ENCODE measurements at places on chromosomes 4 and X.

DNA sequence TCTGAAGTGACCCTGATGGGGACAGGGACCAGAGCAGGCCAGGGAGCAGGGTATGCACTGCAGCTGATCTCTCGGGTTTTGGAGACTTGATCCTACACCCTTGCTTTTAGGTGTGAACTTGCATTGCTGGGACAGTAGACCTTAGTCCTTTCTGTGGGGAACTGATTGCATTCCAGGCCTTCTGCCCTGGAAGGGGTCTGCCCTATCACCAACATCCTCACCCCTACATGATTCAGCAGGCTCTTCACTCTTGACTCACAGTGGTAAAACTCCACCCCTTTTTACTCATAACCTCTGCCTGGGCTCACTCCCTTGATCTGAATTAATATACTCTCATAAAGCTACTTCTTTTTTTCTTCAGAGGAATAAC is 6.6 kb upstream of the DDX60L start:
- H3K4me3 ChIP-seq: no peak overlapping the region
- H3K36me3 ChIP-seq: no peaks in the 10 kb centered on the region
- no peak for DNase-seq
- H3K4me1 ChIP-seq: no peaks in the 10 kb centered on the region

GRCh38 chr4:79547851-79548250 is 139.8 kb upstream of the GK2 start:
- H3K27ac ChIP-seq: no peak overlapping the region
- no peak overlapping the region for H3K4me3 ChIP-seq
- no peaks in the 10 kb centered on the region for H3K36me3 ChIP-seq
- no peak for DNase-seq

DNA sequence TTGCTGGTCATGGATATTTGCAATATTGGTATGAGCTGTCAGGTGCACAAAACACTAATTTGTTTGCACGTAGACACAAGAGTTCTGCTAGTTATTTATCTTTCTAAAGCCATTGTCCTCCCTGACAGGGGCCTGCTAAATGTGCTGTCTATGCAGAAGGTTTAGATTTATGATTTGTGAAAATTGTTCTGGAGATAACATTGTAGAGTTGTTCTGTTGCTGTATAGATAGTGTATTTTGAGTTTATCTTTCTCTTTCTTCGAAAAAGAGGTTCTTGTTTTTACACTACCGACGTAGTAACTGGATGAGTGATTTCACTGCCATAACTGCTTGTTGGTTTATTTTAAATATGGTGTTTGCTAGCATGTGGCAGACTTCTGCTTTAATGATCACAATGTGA is 28.5 kb upstream of the FGG start:
- no peak overlapping the region for H3K4me3 ChIP-seq
- no peak for DNase-seq
- H3K4me1 ChIP-seq: no peaks in the 10 kb centered on the region
- H3K36me3 ChIP-seq: no peaks in the 10 kb centered on the region
- H3K27me3 ChIP-seq: no peaks in the 10 kb centered on the region
- H3K27ac ChIP-seq: no peak overlapping the region

GRCh38 chr4:37970702-37971101 is 10.5 kb downstream of the PTTG2 start:
- H3K27ac ChIP-seq: no peak overlapping the region
- peak; percentile 41 for DNase-seq
- H3K4me1 ChIP-seq: no peaks in the 10 kb centered on the region

- DNase-seq: no peak
- H3K4me1 ChIP-seq: no peaks in the 10 kb centered on the region
- no peaks in the 10 kb centered on the region for H3K36me3 ChIP-seq
- no peaks in the 10 kb centered on the region for H3K27me3 ChIP-seq
Measured at GRCh38 chr4:89119836-89120235, 8.5 kb downstream of the TIGD2 start.

- H3K27ac ChIP-seq: no peak overlapping the region
- H3K27me3 ChIP-seq: no peaks in the 10 kb centered on the region
- no peak for DNase-seq
- no peaks in the 10 kb centered on the region for H3K4me1 ChIP-seq
Measured at GRCh38 chr4:80713409-80713808, 317.1 kb upstream of the BMP3 start.

DNA sequence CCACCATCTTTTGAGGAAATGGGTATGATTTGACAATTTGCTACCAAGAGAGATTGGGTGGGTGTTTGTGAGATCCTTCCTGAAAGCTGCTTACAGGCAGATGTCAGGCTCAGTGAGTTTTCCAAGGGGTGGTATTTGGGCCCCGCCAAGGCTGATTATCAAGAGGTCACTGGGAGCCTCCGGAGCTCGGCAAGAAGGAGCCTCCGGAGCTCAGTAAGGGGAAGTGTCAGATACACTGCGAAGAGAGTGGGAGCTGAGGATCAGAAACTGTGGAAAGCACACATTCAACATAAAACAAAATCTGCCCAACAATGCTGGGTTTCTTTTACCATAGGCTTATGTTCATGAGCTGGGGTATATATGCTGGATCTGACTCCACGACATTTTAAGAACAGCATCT is 714 bp downstream of the RTL3 start:
- H3K4me1 ChIP-seq: no peaks in the 10 kb centered on the region
- H3K4me3 ChIP-seq: no peak overlapping the region
- no peaks in the 10 kb centered on the region for H3K27me3 ChIP-seq
- H3K36me3 ChIP-seq: no peaks in the 10 kb centered on the region

DNA sequence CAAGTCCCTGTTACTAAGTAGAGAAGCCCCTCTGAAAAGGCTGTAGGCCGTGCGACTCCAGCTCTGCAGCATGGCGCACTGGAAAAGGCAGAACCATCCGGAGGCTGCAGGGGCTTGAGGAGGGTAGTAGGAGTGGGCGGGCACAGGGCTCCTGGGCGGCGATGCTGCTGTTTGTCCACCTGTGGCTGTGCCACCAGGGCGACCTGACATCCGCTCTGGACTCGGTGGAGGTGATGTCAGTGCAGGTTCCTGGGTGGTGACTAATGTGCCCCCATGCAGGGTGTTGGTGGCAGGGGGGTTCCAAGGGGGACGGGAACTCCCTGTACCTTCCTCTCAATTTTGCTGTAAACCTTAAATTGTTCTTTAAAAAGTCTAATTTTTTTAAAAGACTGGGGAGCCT is 58.3 kb downstream of the PCGF3 start:
- peaks cover 81% of the 10 kb centered on the region for H3K36me3 ChIP-seq
- no peak overlapping the region for H3K27ac ChIP-seq
- H3K4me3 ChIP-seq: no peak overlapping the region
- H3K27me3 ChIP-seq: no peaks in the 10 kb centered on the region
- DNase-seq: no peak
- H3K4me1 ChIP-seq: peaks cover 5% of the 10 kb centered on the region

- no peak for DNase-seq
- peaks cover 3% of the 10 kb centered on the region for H3K27me3 ChIP-seq
- no peak overlapping the region for H3K4me3 ChIP-seq
- no peaks in the 10 kb centered on the region for H3K4me1 ChIP-seq
- H3K27ac ChIP-seq: no peak overlapping the region
Measured at GRCh38 chr4:6179362-6179761, 21.0 kb downstream of the JAKMIP1 start.

DNA sequence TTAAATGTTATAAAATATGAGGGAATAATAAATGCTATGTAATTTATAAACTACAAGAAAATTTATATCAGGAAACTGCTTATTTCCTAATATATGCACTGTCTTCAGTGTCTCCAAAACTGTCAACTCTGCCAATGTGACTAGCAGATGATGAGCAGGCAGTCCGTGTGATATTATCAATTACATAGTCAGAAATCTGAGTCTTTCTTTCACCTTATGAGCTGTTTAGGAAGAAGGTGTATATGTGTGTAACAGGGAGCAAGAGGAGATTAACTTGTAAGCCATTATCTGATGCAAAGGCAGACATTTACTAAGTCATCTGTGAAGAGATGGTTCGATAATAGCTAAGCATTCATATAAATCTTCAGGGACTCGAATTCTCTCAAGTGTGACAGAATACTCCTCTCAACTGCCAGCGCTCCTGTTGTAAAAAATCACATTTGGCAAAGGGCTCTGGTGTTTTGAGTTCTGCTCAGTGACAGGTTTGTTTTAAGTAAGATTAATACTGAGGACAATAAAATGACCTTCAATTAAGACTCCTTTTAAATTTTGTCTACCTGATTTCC is 79.7 kb downstream of the SNCA start:
- no peaks in the 10 kb centered on the region for H3K36me3 ChIP-seq
- peaks cover 9% of the 10 kb centered on the region for H3K4me1 ChIP-seq
- H3K27ac ChIP-seq: no peak overlapping the region
- DNase-seq: peak; percentile 9

GRCh38 chr4:84887824-84888223 is 78.7 kb downstream of the WDFY3 start:
- H3K27ac ChIP-seq: peak overlapping the region; percentile 57
- H3K27me3 ChIP-seq: no peaks in the 10 kb centered on the region
- H3K4me3 ChIP-seq: no peak overlapping the region
- no peaks in the 10 kb centered on the region for H3K36me3 ChIP-seq
- peaks cover 13% of the 10 kb centered on the region for H3K4me1 ChIP-seq
- DNase-seq: peak; percentile 24

GRCh38 chrX:130984782-130985181 is 73.4 kb upstream of the ARHGAP36 start:
- DNase-seq: no peak
- H3K4me3 ChIP-seq: no peak overlapping the region
- H3K36me3 ChIP-seq: no peaks in the 10 kb centered on the region

GRCh38 chrX:138648568-138648967 is 62.9 kb downstream of the FGF13 start:
- no peaks in the 10 kb centered on the region for H3K4me1 ChIP-seq
- no peaks in the 10 kb centered on the region for H3K36me3 ChIP-seq
- no peaks in the 10 kb centered on the region for H3K27me3 ChIP-seq

GRCh38 chrX:139949703-139950102 is 15.6 kb downstream of the CXorf66 start:
- no peaks in the 10 kb centered on the region for H3K36me3 ChIP-seq
- no peaks in the 10 kb centered on the region for H3K27me3 ChIP-seq
- H3K4me1 ChIP-seq: no peaks in the 10 kb centered on the region
- DNase-seq: no peak
- H3K4me3 ChIP-seq: no peak overlapping the region

DNA sequence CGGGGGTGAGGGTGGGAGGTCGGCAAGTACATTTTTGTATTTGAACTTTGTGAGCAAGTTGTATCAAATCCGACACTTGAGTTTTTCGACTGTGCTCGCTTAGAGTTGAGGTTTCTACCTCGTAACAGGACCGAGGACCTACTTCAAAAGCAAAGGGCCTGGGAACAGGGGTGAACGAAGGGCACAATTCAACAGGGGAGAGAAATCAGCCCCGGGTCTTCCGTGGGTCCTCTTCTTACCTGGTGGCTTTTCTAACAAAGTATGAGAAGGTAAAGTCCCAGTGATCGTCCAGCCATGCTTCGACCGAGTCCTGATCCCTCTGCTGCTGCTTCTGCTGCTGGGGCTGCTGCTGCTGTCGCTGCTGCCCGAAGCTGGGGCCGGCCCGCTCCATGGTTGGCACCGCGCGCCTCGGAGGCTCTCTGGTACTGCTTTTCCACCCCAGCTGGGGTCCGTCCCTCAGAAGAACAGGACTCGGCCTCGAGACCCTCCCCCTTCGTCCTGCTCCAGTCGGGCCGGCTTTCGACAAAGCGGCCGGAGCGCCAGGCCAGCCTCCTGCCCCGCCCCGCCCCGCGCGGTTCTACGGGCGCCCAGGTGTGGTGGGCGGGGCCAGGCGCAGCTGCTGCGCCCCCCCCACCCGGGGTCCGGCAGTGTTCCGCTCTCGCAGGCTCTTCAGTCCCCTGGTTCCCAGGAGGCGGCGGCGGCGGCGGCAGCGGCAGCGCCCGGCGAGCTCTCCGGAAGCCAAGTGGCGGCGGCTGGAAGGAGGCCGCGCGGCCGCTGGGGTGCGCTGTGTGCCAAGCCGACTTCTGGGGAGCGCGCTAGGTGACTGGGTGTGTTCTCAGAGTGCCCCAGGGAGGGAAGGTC is at the start of gene PDE5A:
Gene PDE5A, minus strand, starts transcription at position 524 of the 861 bp plus-strand sequence. Its CDS starts 133 bp downstream, at position 391.
- H3K27me3 ChIP-seq: no peaks in the 10 kb centered on the region
- DNase-seq: peak; percentile 86
- no peaks in the 10 kb centered on the region for H3K36me3 ChIP-seq
- peak within 1 kb of the TSS; percentile 68 for H3K4me3 ChIP-seq
- H3K27ac ChIP-seq: no peak within 1 kb of the TSS

- no peak overlapping the region for H3K27ac ChIP-seq
- no peak overlapping the region for H3K4me3 ChIP-seq
- DNase-seq: peak; percentile 39
- no peaks in the 10 kb centered on the region for H3K27me3 ChIP-seq
Measured at GRCh38 chr4:169254546-169254983, 16.2 kb downstream of the SH3RF1 start.

- H3K4me3 ChIP-seq: no peak overlapping the region
- H3K27me3 ChIP-seq: no peaks in the 10 kb centered on the region
- H3K36me3 ChIP-seq: no peaks in the 10 kb centered on the region
- DNase-seq: no peak
- H3K27ac ChIP-seq: no peak overlapping the region
- H3K4me1 ChIP-seq: peaks cover 4% of the 10 kb centered on the region
Measured at GRCh38 chr4:54061067-54061466, 3.3 kb downstream of the CHIC2 start.

GRCh38 chr4:85607624-85608023 is 132.7 kb downstream of the ARHGAP24 start:
- H3K36me3 ChIP-seq: no peaks in the 10 kb centered on the region
- H3K4me3 ChIP-seq: no peak overlapping the region
- no peaks in the 10 kb centered on the region for H3K4me1 ChIP-seq
- no peak for DNase-seq

GRCh38 chr4:26141911-26142638 is 178.7 kb upstream of the RBPJ start:
- DNase-seq: no peak
- no peaks in the 10 kb centered on the region for H3K4me1 ChIP-seq
- no peak overlapping the region for H3K4me3 ChIP-seq
- no peak overlapping the region for H3K27ac ChIP-seq
- no peaks in the 10 kb centered on the region for H3K36me3 ChIP-seq
- no peaks in the 10 kb centered on the region for H3K27me3 ChIP-seq

- H3K4me1 ChIP-seq: no peaks in the 10 kb centered on the region
- no peak overlapping the region for H3K4me3 ChIP-seq
Measured at GRCh38 chrX:68918202-68918601, 89.4 kb downstream of the EFNB1 start.

- H3K4me3 ChIP-seq: no peak overlapping the region
- H3K36me3 ChIP-seq: no peaks in the 10 kb centered on the region
- DNase-seq: no peak
- H3K4me1 ChIP-seq: no peaks in the 10 kb centered on the region
- H3K27ac ChIP-seq: no peak overlapping the region
Measured at GRCh38 chrX:20224814-20225487, 41.8 kb downstream of the RPS6KA3 start.

DNA sequence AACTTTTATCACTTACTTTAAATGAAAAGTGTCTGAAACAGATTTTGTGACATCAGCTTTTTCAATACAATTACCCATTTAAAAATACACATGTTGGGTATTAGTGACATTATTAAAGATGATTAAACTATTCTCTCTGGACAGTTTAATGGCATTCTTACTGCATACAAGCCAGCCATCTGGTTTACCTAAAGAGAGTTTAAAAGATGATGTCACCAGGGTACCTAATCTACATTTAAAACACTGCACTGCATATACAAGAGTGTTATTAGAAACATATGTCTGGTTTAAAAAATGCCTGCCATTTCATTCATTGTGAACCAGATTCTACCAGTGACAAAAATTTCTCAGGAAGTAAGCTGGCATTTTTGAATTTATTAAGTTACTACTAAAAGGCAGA is 919.1 kb downstream of the ADGRL3 start:
- H3K4me1 ChIP-seq: no peaks in the 10 kb centered on the region
- H3K27me3 ChIP-seq: no peaks in the 10 kb centered on the region
- no peak overlapping the region for H3K4me3 ChIP-seq
- DNase-seq: peak; percentile 4

GRCh38 chr4:4640692-4641091 is 98.8 kb upstream of the STX18 start:
- H3K27me3 ChIP-seq: no peaks in the 10 kb centered on the region
- no peaks in the 10 kb centered on the region for H3K4me1 ChIP-seq
- H3K27ac ChIP-seq: no peak overlapping the region
- no peak for DNase-seq
